Stimulated activated CD8-positive, alpha-beta memory T cell treated with anti-CD3 and anti-CD28 coated beads, Interleukin-7, amount 100 ng/mL, for 1 hour (primary cell): ENCODE measurements at places on chromosomes 2 and 18.

GRCh38 chr18:54612237-54612636 is 21.2 kb downstream of the DYNAP start:
- DNase-seq: no peak

DNA sequence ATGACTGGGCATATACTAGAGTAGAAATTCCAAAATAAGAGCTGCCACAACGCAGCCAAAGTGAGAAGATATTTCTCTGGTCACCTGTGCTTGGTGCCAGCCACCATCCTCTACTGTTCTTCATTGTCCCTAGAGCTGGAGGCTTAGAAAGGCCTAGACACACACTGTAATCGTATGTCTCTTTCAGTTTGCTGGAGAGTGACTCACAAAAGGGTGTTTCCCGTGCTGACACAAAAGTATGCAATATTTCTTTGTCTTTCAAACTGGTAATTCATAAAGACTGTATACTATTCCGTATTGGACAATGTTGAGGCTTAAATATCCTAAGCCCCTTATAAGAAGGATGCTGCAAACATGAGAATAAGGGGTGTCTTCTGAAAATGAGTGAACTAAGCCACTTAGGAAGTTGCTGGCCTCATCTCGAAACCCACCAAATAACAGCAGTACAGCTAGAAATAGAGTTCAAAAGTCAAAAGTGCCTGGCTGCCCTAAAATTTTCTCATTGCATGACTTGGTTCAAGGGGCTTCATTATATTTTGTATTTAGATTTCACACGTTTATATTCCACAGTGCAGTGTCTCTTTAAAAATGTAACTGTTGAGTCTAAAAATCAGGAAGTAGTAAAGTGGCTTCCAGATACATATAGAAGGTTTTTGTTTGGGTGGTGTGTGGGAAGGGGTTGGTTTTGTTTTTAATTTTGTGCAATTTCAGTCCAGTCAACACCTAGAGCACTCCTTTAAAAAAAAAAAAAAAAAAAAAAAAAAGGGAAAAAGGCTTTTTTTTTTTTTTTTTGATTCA is 601.1 kb downstream of the ARHGAP15 start:
- no peak for DNase-seq

GRCh38 chr2:61530749-61531148 is 7.4 kb downstream of the XPO1 start:
- DNase-seq: no peak

DNA sequence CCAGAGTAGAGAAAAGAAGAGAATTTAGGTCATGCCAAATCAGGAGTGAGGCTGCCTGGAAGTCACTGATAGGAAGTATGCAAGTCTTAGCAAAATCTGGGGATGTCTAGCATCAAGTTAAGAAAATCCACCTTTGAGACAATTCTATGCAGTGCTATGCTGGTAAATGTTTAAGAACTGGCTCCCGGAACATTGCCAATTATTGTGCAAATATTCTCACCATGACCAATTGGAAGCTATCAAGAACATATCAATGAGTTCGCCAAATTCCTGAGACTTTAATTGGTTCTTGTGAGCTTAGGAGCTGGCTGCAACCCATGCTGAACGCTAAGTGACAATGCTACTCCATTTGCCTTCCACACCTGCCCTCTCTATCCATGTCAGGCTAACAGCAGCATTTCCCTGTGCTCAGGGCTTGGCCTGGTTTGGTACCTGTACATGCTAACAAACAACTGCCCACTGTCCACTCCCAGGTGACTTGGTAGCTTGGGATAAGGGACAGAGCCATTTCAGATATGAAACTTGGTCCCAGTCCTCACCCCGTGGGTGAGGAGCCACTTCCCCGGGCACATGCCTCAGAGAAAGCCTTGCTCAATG is 172.9 kb upstream of the KLHL29 start:
- no peak for DNase-seq

DNA sequence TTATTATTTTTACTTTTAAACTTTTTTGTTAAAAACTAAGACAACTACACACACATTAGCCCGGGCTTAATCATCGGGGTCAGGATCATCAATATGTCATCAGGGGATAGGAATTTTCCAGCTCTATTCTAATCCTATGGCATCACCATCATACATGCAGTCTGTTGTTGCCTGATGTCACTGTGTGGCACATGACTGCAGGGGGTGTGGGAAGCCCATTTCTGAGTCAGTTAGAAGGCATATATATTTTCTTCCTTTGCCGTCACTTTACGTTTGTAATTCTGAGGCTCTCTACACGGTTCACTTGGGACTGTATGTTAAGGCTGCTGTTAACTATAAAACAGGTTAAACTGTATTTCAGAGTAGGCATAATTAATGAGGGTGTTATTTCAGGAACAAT is 144.4 kb upstream of the ITGA6 start:
- DNase-seq: no peak

DNA sequence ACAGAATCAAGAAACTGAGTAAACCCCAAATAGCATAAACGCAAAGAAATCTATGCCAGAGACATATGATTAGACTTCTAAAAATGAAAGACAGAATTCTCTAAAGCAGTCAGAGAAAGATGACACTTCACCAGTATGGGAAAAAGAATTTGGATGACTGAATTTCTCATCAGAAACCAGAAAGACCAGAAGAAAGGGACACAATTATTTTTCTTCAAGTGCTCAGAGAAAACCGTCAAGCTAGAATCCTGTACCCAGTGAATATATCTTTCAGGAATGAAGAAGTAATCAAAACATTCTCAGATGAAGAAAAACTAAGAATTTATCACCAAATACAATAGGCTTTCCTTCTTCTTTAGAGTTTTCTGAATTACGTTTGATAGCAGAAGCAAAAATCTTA is 14.2 kb upstream of the ESPNL start:
- DNase-seq: no peak

DNA sequence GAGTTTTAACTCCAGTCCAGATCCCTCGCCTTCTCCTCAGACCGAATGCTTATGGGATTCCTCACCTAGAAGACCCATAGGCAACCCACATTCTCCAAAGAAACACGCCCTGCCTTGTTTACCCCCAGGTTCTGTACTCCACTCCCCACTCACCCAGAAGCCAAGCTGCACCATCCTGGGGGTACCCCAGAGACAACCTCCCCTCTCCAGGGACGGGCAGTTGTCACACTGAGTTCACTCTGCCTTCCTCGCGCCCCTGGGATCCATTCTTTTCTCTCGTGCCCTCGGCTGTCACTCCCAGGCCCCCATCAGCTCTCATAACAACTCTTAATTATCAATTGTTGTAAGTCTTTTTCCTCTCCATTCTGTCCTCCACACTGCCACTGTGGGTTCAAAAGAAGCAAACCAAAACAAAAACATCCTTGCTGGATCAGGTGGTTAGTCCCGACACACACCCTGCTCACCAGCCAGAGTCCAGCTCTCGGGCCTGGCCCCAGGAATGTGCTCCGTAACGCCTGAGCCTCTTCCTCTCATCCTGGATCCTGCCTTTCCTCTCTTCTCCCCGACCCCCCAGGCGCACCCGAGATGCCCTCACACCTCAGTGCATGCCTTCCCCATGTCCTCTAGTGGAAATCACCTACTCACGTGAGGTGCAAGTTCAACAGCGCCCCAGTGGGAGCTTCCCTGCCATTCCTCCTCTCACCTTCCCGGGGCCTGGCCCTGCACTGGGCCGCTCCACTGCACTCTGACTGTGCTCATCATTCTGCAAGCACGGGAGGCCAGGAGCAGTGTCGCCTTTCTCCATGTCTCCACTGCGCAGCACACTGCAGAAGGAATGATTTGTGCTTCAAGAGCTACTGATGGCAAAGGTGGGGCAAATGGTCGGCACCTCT is 20.7 kb downstream of the COX7A2L start:
- DNase-seq: no peak

GRCh38 chr2:47165001-47165555 is 10.0 kb upstream of the STPG4 start:
- no peak for DNase-seq

GRCh38 chr18:25052511-25052921 is 299.4 kb downstream of the ZNF521 start:
- DNase-seq: no peak

DNA sequence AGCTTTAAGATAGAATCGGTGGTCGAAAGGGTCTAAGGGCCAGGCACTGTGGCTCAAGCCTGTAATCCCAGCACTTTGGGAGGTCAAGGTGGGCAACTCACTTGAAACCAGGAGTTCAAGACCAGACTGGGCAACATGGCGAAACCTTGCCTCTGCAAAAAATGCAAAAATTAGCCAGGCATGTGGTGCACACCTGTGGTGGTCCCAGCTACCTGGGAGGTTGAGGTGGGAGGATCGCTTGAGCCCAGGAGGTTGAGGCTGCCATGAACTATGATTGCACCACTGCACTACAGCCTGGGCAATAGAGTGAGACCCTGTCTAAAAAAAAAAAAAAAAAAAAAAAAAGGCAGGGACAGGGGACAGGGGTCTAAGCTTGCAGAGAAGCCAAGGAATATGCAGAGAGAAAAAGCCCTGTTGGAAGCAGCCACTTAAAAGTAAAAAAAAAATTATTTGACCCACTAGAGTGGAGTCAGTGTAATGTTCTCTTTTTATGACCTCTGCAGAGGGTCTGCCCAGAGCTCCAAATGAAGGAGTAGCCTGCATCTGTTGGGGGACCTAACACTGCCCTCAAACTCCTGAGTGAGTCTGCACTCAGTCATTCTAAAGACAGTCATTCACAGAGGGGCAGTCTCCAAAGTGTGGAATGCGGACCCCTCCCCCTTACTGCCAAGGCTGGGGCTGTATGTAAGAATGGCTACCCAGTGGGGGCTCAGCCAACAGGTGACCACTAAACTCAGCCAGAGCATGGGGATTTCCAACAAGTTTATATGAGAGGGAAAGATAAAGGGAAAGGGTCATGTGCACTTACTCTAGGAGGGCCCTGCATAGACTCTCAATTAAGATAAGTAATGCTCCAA is 118.5 kb upstream of the CDCA7 start:
- no peak for DNase-seq

DNA sequence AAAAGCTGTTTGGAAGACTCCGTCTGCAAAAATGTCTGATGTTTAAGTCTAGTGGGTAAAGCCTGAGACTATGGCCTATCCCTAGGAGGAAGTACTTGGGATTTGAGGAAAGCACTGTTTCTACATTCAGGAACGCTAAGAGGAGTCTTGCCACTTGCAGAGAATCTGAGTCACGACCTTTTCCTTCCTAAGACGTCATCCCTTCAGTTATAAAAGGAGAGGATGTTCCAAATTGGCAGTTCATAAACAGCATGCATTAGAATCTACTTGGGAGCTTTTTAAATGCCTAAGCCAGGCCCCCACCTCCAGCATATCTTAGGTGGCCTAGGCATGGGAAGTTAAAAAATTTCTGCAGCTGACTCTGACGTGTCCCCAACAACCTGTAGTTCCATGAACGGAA is 125.9 kb downstream of the TTC32 start:
- no peak for DNase-seq

DNA sequence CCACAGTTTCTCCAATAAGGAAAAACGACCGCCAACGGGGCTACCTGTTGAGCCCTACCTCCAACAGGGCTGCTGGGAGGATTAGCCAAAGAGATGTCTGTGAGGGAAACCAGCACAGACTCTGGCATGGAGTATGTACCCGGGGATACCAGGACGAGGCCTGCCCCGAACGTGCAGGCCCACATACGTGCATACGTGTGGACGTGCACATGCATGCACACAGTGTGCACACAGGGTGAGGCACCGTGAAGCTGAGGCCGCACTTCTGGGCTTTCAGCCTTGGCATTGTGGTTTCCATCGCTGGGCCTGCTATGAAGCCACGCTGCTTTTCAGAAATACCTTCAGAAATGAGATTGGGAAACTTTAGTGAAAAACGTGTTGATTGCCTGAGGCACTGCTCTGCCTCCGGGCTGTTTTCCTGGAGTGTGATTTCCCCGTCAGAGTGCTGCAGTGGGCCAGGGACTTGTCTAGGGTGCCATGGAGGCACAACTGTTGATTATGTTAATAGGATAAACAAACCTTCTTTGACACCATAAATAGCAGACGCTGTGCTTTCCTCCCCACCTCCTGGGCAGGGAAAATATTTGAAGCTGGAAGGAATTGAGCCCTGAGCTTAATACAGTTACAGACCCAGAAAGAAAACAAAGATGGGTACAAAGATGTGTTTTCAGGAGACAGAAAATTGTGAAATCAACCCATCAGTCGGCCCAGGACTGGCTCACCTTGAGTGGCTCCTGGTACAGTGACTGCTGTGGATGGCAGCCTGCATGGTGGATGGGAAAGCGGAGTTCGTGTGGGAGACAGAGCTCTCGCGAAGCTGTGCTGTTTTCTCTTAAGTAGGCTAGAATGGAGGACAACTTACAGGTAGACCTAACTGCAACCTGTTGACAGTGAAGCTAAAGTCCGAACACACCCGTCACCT is 182.3 kb downstream of the FAM210A start:
- no peak for DNase-seq

- peak; percentile 2 for DNase-seq
Observed at GRCh38 chr2:239544918-239545465, 144.2 kb upstream of the HDAC4 start.

DNA sequence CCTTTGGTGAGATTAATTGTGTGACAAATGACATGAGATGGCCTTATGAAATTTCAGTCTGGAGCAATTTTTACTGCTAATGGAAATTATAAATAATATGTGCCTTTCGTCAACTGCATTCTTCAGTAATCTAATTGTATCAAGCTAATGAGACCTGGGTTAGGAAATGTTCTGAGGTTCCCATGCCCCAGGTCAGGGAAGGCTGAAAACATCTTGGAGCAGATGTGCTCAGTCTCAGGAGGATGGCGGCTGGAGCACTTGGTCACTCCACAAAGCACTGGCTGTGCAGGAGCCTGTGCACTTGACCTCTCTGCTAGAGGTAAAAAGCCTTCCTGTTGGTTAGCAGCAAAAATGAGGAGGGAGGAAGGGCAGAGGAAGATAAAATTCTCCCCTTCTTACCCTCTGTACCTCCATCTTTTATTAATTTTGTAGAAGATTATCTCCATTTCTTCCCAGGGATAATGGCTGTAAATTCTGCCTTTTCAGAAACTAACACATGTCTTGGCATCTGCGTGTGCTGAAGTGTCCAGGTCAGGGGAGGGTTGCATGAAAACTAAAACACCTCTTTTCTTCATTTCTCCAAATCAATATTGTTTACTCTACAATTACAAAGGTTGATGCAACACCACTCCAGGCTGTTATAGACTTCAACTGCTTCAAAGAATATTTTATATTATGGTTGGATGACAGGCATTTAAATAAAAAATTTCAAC is 1606.4 kb upstream of the ACVR2A start:
- DNase-seq: no peak

GRCh38 chr2:43196768-43197587 is 29.4 kb downstream of the ZFP36L2 start:
- no peak for DNase-seq

- DNase-seq: no peak
Observed at GRCh38 chr2:84857566-84857965, 23.3 kb downstream of the TRABD2A start.

DNA sequence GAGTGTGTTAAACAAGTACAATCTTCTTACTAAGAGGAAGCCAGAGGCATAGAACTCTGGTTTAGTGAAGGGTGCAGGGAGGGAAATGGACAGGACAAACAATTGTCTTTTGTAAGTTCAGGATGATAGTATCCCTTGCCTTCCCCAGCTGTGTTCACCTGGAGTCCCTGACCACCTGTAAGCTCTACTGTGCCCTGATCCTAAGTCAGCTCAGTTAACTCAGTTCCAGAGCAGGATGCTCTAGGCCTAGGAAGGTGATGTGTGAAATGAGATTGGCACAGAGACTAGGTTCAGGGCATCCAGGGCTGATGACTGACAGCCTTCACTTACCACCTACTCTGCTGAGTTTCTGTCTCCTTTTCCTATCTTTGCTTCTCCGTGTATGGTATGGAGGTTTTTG is 333.0 kb downstream of the SUCLG1 start:
- no peak for DNase-seq
